Stimulated activated CD4-positive, alpha-beta T cell treated with anti-CD3 and anti-CD28 coated beads, Interleukin-4, amount 100 ng/mL, for 24 hours (primary cell): ENCODE measurements at places on chromosomes 16 and 17.

- DNase-seq: no peak
Measured at GRCh38 chr16:17347624-17348023, 123.1 kb downstream of the XYLT1 start.

- no peak for DNase-seq
Measured at GRCh38 chr16:85421338-85422195, 191.6 kb upstream of the GSE1 start.

- peak; percentile 31 for DNase-seq
Measured at GRCh38 chr17:65278050-65278819, 141.1 kb downstream of the RGS9 start.

GRCh38 chr16:13594823-13595222 is 325.1 kb upstream of the ERCC4 start:
- DNase-seq: no peak

DNA sequence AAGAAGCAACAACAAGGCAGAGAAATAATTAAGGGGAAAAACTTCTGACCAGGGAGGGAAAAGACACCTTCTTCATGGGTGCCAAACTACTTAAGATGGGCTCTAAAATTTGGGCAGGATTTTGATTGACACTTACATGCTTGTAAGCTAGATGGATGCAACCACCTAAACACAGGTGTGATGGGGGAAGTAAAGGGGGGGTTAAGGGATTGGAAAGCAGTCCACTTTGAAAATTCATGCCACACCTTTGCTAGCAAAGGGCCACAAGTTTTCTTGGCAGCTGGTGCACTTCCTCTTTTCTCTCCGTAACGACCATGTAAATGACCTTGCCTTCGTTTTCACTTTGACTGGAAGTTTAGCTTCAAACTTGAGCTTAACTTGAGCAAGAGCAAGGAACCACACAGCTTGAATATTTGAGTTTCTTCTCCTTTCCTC is 14.3 kb upstream of the PRKAR1A start:
- DNase-seq: no peak

DNA sequence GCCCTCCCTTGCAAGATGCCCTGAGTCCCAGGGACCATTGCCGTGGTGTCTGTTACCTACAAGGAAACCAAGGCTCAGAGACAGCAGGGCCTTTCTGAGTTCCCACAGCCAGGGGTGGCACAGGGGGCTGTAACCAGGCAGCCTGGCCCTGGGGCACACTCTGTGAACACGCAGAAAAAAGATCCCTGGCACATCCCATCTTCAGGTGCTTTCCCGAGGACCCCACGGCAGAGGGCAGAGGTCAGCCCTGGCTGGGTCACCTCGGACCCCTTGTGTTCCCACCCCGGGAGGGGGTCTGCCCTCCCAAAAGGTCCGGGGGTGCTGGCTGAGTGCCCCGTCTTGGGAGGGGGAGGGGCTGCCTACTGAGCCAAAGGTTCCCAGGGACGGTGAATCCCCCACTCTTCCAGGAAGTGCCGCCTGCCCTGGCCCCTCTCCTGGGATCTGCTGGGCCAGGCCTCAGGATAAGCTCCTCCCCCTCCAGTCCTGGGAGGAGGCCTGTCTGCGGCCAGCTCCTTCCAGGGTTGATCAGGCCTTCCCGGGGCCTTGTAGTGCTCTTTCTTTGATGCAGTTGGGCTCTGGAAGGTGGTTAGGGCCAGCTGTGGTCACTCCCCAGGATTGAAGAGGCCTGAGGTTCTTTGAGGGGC is 8.1 kb downstream of the GLIS2 start:
- DNase-seq: no peak

- no peak for DNase-seq
Measured at GRCh38 chr16:62156971-62157370, 120.7 kb upstream of the CDH8 start.
